ENCODE measurements at places on chromosomes 13 and 19. TPM values are rescaled to one million over a fixed set of nuclear protein-coding genes. Genes with fewer than 3 reads are reported as not detected.

The MBNL2 gene
- total RNA-seq = 204 TPM

The SGCG gene
- total RNA-seq = not detected

The CABP5 gene
- total RNA-seq = not detected

The ZSCAN1 gene
- not detected for total RNA-seq

The SMIM44 gene
- total RNA-seq = not detected

The PLIN4 gene
- 0.17 TPM for total RNA-seq

The RNF225 gene
- total RNA-seq = not detected

The LGALS7B gene
- total RNA-seq = not detected

The RASAL3 gene
- not detected for total RNA-seq

The PRKD2 gene
- 18.8 TPM for total RNA-seq

The RAB11B gene
- total RNA-seq = 3.1 TPM

The RHPN2 gene
- total RNA-seq = 17.4 TPM

The DCT gene
- not detected for total RNA-seq

The SRRM5 gene
- not detected for total RNA-seq

The SOX21 gene
- not detected for total RNA-seq

The PDE4C gene
- total RNA-seq = not detected

The KLK15 gene
- total RNA-seq = not detected

The GPR108 gene
- 62.3 TPM for total RNA-seq

The CEACAM20 gene
- not detected for total RNA-seq

The PSG3 gene
- total RNA-seq = not detected
